Muscle of leg (tissue), 16 donors: ENCODE measurements at places on chromosomes 7 and 10.

GRCh38 chr10:103282961-103283360 is 6.0 kb downstream of the INA start:
- DNase-seq: no peak

GRCh38 chr7:77727936-77728701 is 31.9 kb downstream of the RSBN1L start:
- DNase-seq: peak; percentile 82

DNA sequence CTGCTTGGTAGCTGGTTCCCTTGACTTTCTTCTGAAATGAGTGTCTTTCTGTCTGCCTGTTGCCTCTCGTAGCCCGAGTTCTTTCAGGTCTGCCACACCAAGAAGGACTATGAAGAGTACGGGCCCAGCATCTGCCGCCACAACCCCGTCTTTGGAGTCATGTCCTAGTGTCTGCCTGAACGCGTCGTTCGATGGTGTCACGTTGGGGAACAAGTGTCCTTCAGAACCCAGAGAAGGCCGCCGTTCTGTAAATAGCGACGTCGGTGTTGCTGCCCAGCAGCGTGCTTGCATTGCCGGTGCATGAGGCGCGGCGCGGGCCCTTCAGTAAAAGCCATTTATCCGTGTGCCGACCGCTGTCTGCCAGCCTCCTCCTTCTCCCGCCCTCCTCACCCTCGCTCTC is 94.8 kb downstream of the ACTR3B start:
- no peak for DNase-seq

GRCh38 chr10:7333961-7334641 is 76.7 kb downstream of the SFMBT2 start:
- peak; percentile 47 for DNase-seq

- peak; percentile 22 for DNase-seq
Measured at GRCh38 chr10:10591715-10592341, 425.8 kb upstream of the CELF2 start.

GRCh38 chr10:19947656-19948055 is 131.4 kb downstream of the PLXDC2 start:
- DNase-seq: no peak
